ENCODE measurements at places on chromosomes 1 and 21.

DNA sequence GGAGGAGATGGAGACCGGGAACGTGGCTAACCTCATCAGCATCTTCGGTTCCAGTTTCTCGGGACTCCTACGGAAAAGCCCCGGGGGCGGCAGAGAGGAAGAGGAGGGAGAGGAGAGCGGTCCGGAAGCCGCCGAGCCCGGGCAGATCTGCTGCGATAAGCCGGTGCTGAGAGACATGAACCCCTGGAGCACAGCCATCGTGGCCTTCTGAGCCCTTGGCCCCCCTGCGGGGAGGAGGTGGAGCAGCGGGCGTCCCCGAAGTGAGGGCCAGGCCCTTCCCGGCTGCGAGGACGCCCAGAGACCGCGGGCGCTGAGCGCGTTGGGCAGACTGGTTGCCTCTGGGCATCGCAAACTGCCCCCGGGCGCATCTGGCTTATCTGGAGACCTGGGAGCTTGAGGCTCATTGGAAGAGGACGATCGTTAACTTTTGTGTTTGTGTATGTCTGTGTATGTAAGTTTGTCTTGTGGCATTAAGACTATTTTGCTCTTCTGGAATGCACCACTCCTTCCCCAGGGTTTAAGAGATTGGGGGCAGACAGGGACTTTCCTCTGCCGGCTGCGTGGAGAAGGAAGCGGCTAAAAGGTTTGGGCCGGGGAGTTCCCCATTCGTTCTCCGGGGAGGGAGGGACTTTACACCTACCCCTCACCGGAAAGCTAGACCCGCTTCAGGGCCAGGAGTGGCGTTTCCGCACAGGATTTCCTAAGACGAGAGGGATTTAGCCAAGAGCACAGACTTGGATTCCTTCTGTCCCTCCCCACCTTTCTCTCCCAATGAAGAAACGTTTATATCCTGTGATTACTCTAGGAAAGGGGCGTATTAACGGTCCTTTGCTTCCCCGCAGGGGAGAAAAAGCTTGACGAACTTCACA, 1.4 kb downstream of the IER5 start:
- DNase-seq = peak; percentile 21

DNA sequence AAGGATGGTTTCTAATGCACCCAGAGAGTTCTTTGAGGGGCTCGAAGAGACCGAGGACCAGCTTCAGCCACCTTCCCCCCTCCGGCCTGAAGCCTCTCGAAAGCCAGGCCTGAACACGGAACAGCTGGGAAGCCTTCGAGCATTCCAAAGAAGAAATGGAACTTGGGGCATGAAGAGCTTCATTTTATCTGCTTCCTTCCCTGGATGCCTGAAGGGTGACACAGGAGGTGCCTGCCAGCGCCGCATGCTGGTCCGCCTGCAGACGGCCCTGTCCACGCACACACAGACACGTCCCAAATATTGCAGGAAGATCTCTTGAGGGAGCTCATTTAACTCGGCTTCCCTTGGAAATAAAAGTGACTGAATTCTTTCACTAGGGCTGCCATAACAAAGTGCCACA, 73.7 kb downstream of the TOMM20 start:
- no peak for DNase-seq

GRCh38 chr21:40768056-40768455, 78.9 kb downstream of the DSCAM start:
- no peak for DNase-seq

- DNase-seq = no peak
Measured at GRCh38 chr1:225882694-225883615, 775 bp upstream of the TMEM63A start.

DNA sequence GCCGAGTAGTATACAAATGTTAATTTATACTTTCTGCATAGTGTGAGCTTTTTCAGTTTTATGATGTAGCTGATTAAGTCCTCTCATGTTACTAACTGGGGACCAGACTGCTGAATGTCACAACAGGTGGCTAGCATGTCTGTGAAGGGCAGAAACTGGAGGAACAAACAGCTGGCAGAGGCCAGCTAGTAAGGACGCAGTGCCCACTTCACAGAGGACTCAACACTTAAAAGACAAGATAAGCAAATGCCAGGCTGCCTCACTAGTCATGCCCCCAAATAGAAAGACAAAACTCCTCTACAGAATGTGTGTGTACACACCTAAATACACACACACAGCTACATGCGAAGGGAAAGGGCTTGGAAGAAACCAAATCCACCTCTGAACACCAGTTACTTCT, 73.8 kb upstream of the ZNF678 start:
- no peak for DNase-seq

Measured in NCI-H187 (cell line).